ENCODE measurements at places on chromosomes 2 and 18.

DNA sequence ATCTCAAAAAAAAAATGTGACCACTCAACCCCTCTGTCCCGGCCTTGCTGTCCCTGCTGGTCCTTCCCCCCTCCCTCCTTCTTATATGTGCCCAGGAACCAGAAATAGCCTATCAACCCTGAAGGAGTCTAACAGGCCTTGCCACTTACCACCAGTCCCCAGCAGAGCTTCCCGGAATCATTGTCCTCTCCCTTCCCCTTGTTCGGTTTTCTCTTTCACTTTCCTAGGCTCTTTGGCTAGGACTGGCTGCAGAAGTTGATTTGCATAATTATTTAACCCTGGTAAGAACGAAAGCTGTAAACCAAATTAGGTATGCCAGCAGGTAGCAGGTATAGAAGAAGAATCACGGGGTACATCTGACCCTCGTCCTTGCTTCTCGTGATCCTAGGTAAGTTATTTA lies 72.6 kb upstream of the ZNF532 start:
- DNase-seq: peak; percentile 20

GRCh38 chr2:192087398-192087958 lies 107.3 kb downstream of the TMEFF2 start:
- no peak for DNase-seq

DNA sequence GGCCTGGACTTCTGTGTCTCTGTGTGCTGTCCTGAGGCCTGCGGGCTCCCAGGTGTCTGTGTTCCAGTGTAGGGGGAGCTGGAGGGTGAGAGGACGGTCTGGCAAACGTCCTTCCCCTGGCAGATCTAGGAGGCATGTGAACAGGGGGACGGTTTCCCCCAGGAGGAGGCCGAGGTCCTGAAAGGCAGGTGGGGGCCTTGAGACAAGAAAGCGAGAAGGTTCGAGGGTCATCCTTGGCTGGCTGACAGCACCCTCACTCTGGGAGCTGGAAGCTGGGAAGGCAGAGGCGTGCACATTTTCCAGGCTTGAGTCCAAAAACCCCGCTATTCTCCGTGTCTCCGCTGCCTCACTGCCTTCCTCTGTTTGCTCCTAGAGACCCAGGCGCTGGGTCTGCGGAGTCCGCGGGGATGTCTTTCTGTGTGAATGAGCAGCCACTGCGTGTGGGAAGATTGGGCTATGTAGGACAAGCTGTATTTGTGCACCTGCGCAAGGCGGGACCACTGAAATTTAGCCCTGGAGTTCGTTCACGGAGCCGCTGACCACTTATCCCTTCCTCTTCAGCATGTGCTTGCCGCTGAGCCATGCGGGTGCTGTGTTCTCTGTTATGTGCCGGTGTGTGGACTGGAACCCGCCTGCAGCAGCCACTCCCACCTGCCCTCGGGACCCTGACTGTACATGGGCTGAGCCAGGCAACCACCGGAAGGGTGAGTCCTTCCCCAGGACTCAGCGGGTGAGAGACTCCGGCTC lies 43.7 kb downstream of the TWIST2 start:
- no peak for DNase-seq

DNA sequence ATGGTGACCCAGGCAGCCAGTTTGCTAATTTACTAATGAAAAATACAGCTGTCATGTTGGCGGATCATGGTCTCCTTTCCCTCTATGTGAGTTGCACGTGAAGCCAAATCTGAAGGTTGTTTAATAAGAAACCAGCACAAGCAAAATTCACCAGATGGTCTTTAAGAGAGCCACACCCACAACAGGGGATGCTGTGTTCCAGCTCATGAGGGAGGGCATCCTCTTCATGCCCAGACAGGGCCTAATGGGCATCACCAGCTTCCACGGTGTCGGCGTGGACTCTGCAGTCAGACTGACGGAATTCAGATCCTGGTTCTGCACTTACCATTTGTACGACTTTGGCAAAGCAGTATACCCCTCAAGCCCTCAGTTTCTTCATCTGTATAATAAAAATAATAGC lies 39.9 kb downstream of the TMEM247 start:
- no peak for DNase-seq

DNA sequence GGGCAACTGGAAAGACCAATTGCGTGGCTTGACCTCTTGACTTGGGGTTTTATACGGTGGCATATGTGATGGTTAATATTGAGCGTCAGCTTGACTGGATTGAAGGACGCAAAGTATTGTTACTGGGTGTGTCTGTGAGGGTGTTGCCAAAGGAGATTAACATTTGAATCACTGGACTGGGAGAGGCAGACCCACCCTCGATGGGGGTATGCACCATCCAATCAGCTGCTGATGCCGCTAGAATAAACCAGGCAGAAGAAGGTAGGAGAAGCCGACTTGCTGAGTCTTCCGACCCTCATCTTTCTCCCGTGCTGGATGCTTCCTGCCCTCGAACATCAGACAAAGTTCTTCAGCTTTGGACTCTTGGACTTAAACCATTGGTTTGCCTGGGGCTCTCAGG lies 34.2 kb upstream of the YPEL5 start:
- DNase-seq: no peak
